ENCODE measurements at places on chromosomes 6 and 20.

- H3K4me3 ChIP-seq: peak overlapping the region; percentile 7
- H3K27me3 ChIP-seq: no peaks in the 10 kb centered on the region
- no peaks in the 10 kb centered on the region for H3K36me3 ChIP-seq
- DNase-seq: peak; percentile 42
- peak overlapping the region; percentile 81 for H3K27ac ChIP-seq
- peaks cover 28% of the 10 kb centered on the region for H3K4me1 ChIP-seq
These were observed 434.4 kb downstream of the HAO1 start for GRCh38 chr20:7505835-7506221.

GRCh38 chr20:916825-917224 lies 691 bp upstream of the ANGPT4 start:
- H3K36me3 ChIP-seq: no peaks in the 10 kb centered on the region
- H3K4me1 ChIP-seq: no peaks in the 10 kb centered on the region
- peaks cover 14% of the 10 kb centered on the region for H3K27me3 ChIP-seq

DNA sequence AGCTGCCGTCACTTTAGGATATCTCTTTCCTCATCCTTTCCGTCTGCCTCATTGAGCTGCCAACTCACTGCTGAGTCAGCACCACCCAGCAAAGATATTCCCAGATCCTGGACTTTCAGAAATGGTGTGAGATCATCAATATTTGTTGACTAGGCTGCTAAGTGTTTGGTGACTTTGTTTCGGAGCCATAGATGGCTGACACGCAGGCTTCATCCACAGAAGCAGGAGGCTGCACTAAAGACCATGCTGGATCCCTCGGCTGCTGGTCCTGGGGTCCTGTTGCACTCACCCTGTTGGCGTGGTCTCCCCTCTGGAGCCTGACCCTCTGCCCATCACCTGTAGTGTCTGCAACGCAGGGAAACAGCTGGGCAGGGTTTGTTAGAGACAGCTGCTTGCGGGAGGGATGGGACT lies 96.5 kb downstream of the ERMARD start:
- H3K27ac ChIP-seq: no peak overlapping the region
- H3K27me3 ChIP-seq: no peaks in the 10 kb centered on the region
- H3K36me3 ChIP-seq: no peaks in the 10 kb centered on the region
- no peak for DNase-seq
- no peaks in the 10 kb centered on the region for H3K4me1 ChIP-seq
- no peak overlapping the region for H3K4me3 ChIP-seq

- H3K4me3 ChIP-seq: no peak overlapping the region
- no peak for DNase-seq
- no peaks in the 10 kb centered on the region for H3K27me3 ChIP-seq
- peaks cover 85% of the 10 kb centered on the region for H3K4me1 ChIP-seq
- peaks cover 7% of the 10 kb centered on the region for H3K36me3 ChIP-seq
These were observed 90.9 kb downstream of the FOXO3 start for GRCh38 chr6:108651340-108652227.
